CD4-positive, alpha-beta T cell treated with Interleukin-21 for 1 hour (primary cell): ENCODE measurements at places on chromosomes 11 and 22.

GRCh38 chr11:128210148-128210940, 377.0 kb downstream of the ETS1 start:
- no peak for DNase-seq

- no peak for DNase-seq
Observed at GRCh38 chr11:15286465-15286864, 171.7 kb downstream of the INSC start.

DNA sequence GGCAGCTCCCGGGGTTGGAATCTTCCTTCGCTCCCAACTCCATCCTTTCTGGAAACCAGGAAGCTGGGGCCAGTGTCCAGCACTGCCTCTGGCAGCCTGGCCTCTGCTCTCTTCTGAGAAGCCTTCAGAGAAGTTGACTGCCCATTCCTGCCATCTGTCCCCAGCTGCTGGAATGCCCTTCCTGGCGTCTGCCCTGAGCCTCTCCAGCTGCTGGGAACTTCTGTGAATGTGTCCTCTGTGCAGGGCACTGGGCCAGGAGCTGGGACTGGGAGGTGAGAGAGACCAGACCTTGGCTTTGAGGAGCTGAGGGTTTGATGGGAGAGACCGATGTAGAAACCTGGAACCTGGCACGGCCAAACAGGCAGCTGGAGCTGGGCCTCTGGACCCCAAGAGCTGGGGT, 5.9 kb upstream of the SOX10 start:
- no peak for DNase-seq

DNA sequence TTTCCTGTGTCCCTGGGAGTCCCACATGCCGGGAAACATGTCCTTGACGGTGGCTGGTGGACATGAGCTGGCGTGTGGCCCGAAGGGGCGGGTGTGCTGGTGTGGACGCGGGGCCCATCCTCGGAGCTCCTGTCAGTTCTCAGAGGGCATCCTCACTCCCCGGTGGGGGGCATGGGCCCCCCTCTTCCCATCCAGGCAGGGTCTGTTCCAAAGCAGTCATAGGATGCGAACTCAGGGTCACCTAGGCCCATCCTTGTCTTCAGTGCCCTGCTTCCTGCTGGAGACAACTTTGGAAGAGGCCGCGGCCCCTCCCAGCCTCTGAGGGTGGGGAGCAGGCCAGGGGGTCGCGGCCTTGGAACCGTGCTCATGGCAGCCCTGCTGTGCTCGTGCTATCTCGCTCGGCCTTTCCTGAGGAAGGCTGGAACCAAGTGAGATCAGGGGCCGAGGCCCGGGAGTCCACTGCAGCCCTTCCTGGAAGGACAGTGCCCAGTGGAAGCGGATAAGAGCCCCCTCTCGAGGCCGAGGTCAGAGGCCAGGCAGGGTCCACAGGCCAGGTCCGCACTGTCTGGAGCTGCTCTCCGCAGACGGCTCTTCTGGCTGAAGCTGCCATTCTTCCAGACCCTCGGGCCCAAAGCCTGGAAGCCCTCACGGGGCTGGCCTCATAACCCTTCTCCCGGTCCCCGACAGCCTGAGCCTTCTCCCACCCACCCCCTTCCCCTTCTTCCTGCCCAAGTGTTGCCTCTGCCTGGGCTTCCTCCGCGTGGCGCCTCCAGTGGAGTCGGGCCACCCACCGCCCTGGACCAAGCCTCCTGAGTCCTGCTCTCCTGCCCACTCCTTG, 8.7 kb downstream of the GRK2 start:
- DNase-seq, result no peak

DNA sequence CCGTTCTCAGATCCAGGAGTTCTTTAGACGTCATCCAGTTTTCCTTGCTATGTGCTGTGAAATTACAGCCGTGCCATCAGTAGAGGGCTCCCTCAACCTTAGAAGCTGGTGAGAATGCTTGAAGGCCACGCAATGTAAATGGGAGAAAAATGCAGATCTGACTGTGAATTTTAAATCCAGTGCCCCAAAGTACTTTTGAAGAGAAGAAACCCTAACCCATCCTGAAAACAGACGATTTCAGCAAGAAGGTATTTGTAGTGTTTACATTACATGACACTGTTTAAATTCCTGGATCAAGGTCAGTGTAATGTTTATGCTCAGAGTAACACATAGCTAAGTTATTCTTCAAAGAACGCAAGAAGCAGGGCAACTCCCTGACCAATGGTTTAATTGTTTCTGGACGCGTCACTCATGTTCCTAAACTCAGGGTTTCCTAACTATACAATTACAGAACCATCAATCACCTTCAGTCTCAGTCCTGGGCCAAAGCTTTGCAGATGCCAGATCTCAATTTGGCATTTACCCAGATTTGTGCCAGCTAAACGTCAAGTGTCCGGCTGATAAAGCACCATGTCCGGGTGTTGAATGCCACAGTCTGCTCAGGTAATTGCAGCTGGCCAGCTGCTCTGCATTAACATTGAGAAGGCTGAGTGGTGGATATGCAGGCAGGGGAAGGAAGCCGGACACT, 38.2 kb downstream of the ADAMTS8 start:
- no peak for DNase-seq

GRCh38 chr11:124716591-124716990, 23.2 kb upstream of the NRGN start:
- no peak for DNase-seq

GRCh38 chr11:134406264-134407185, 5.5 kb downstream of the B3GAT1 start:
- DNase-seq, result no peak

DNA sequence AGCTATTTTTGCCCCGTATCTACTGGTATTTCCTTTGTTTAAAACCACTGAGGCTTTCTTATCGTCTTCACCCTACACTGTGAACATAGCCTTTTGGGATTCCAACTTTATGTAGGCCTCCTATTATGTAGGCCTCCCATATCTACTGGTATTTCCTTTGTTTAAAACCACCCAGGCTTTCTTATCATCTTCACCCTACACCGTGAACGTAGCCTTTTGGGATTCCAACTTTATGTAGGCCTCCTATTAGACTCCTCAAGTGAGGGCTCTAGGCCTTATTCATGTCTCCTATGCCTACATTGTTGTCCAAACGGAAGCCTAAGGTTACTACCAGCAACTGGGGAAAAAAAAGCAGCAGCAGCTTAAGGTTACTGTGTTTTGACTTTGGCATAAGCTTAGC, 23.7 kb downstream of the CEP295 start:
- no peak for DNase-seq
